ENCODE measurements at places on chromosomes 12 and 14. TPM values are rescaled to one million over a fixed set of nuclear protein-coding genes. Genes with fewer than 3 reads are reported as not detected.

KRT77 gene
- not detected for total RNA-seq

TAS2R31 gene
- total RNA-seq, result 13.2 TPM

CISTR gene
- total RNA-seq, result not detected

TXNDC16 gene
- total RNA-seq, result 22.6 TPM

POC1B gene
- 40.3 TPM for total RNA-seq

ISM2 gene
- total RNA-seq, result 0.07 TPM

RNASE7 gene
- not detected for total RNA-seq

TAS2R7 gene
- not detected for total RNA-seq

PRICKLE1 gene
- 4.0 TPM for total RNA-seq

SLC24A4 gene
- 0.15 TPM for total RNA-seq

RFLNA gene
- 1.4 TPM for total RNA-seq

SERPINA12 gene
- total RNA-seq, result not detected

CMKLR1 gene
- total RNA-seq, result not detected

DAO gene
- total RNA-seq, result not detected

AQP5 gene
- total RNA-seq, result not detected

C3AR1 gene
- not detected for total RNA-seq

FGF6 gene
- total RNA-seq, result not detected

DDIT3 gene
- 2.3 TPM for total RNA-seq

EIF5 gene
- total RNA-seq, result 257 TPM

SLC39A2 gene
- not detected for total RNA-seq

SLC10A1 gene
- total RNA-seq, result not detected

GRCh38 chr14:77044783-77045237 lies 16.3 kb upstream of the IRF2BPL start:
- no peak for DNase-seq
- H3K4me3 ChIP-seq, result no peak overlapping the region

DNA sequence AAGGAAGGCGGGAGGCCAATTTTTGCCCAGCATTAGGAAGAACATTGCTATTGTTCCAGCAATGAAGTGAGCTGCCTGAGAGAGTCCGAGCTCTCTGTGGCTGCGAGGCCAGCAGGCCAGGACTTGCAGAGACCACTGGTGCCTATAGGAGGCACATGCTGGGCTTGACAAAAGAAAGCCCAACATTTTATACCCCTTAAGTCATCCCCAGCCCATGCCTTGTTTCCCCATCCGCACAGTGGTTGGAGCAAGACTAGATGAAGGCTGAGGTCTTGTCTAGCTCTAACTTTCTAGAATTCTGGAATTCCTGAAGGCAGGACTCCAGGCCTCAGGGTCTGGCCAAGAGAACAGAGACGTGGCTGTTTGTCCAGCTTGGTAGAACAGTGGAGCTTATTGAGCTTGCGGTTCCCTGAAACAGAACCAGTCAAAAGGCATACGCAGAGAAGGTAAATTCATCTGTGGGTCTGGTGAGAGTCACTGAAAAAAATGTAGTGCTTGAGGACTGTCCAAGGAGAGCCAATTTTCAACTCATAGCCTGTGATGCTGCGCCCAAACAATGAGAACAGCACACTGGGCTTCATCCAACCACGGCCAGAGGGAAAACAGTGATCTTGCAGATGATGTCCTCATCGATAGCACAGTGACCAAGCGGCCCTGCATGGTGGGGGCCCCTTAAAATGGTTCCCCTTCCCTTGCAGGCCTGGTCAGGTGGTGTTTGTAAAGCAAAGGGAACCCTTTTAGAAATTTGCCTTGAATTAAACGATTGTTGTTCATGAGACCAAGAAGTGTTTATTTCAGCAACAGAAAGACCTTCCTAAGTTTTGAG lies 27.1 kb upstream of the COL2A1 start:
- H3K27ac ChIP-seq, result no peak overlapping the region
- peak; percentile 42 for DNase-seq
- H3K4me3 ChIP-seq, result no peak overlapping the region
- no peaks in the 10 kb centered on the region for H3K36me3 ChIP-seq

DNA sequence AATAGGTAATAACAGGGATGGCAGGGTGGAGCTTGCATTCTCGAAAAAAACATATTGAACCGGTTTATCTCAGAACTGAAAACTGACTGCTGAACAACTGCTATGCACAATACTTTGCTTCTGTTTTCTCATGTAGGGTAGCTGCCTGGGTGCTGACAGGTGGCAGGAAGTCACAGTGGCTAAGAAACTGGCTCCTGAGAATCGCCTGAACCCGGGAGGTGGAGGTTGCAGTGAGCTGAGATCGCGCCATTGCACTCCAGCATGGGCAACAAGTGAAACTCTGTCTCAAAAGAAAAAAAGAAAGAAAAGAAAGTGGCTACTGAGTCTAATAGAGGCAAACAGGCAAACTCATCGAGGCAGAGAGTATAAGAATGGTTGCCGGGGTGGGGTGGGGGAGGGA lies 113.1 kb downstream of the CCDC60 start:
- peaks cover 4% of the 10 kb centered on the region for H3K4me1 ChIP-seq
- H3K27me3 ChIP-seq, result peaks cover 7% of the 10 kb centered on the region
- H3K4me3 ChIP-seq, result no peak overlapping the region
- no peak for DNase-seq

GRCh38 chr12:9756170-9756569 lies 4.5 kb downstream of the CD69 start:
- no peaks in the 10 kb centered on the region for H3K36me3 ChIP-seq
- H3K27me3 ChIP-seq, result no peaks in the 10 kb centered on the region
- DNase-seq, result no peak
- H3K4me1 ChIP-seq, result peaks cover 7% of the 10 kb centered on the region

- H3K27me3 ChIP-seq, result no peaks in the 10 kb centered on the region
- H3K4me1 ChIP-seq, result peaks cover 23% of the 10 kb centered on the region
- no peak overlapping the region for H3K4me3 ChIP-seq
- no peak for DNase-seq
Measured at GRCh38 chr12:29617407-29617803, 119.9 kb upstream of the OVCH1 start.

- H3K27ac ChIP-seq, result no peak overlapping the region
- no peaks in the 10 kb centered on the region for H3K36me3 ChIP-seq
- no peak for DNase-seq
Measured at GRCh38 chr12:27622436-27623195, 73.6 kb upstream of the REP15 start.

GRCh38 chr12:20409607-20410377 lies 41.5 kb downstream of the PDE3A start:
- H3K27ac ChIP-seq, result no peak overlapping the region
- H3K27me3 ChIP-seq, result no peaks in the 10 kb centered on the region
- no peak for DNase-seq
- H3K4me1 ChIP-seq, result peaks cover 23% of the 10 kb centered on the region
- no peaks in the 10 kb centered on the region for H3K36me3 ChIP-seq
- H3K4me3 ChIP-seq, result no peak overlapping the region

- H3K36me3 ChIP-seq, result no peaks in the 10 kb centered on the region
- H3K27ac ChIP-seq, result no peak overlapping the region
- H3K4me1 ChIP-seq, result peaks cover 13% of the 10 kb centered on the region
- no peak overlapping the region for H3K4me3 ChIP-seq
Measured at GRCh38 chr12:89988188-89988915, 279.7 kb upstream of the ATP2B1 start.

DNA sequence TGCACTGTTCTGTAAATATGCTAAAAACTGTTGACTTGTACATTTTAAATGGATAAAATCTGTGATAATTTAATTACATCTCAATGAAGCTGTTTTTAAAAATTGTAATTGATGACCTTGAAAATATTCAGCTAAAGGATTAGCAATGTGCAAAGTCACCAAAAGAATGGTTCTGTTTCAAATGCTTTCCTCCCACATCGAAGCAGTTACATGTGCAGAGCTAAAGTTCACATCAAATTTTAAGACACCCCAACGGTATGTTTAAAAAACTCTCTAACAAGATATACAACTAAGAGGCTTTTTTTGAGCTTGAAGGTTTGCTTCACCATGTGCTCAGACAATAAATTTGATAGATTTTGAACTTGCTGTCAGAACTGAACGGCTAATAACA lies 114.6 kb upstream of the KRAS start:
- no peak overlapping the region for H3K4me3 ChIP-seq
- no peaks in the 10 kb centered on the region for H3K36me3 ChIP-seq
- no peaks in the 10 kb centered on the region for H3K27me3 ChIP-seq
- no peak overlapping the region for H3K27ac ChIP-seq

DNA sequence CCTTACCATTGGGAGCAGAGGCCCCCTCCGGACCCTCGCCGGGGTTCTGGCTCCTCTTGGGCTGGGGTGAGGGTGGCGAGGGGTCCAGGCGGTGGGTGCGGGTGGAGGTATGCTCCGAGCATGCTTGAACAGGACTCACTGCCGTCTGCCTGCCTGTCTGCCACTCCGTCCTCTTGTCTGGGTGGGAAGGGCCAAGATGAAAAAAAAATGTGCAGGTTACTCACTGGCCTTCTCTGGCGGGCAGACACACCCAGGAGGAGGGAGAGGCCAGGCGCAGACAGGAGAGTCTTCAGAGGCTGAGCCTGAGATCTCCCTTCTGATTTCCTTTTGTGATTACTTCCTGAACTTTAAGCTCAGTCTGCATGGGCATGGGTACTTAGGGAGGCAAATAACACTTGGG lies 76.1 kb downstream of the STON2 start:
- no peaks in the 10 kb centered on the region for H3K36me3 ChIP-seq
- peaks cover 35% of the 10 kb centered on the region for H3K4me1 ChIP-seq
- H3K27ac ChIP-seq, result peak overlapping the region; percentile 23
- H3K27me3 ChIP-seq, result no peaks in the 10 kb centered on the region

- H3K4me1 ChIP-seq, result no peaks in the 10 kb centered on the region
- no peak overlapping the region for H3K4me3 ChIP-seq
- H3K27ac ChIP-seq, result no peak overlapping the region
- DNase-seq, result no peak
- no peaks in the 10 kb centered on the region for H3K27me3 ChIP-seq
- H3K36me3 ChIP-seq, result peaks cover 30% of the 10 kb centered on the region
Measured at GRCh38 chr14:61749264-61749663, 13.0 kb upstream of the SNAPC1 start.

- H3K4me1 ChIP-seq, result peaks cover 29% of the 10 kb centered on the region
- H3K27ac ChIP-seq, result no peak overlapping the region
- no peak overlapping the region for H3K4me3 ChIP-seq
- no peaks in the 10 kb centered on the region for H3K36me3 ChIP-seq
- DNase-seq, result peak; percentile 46
Measured at GRCh38 chr12:6198051-6198450, 2.1 kb upstream of the CD9 start.

DNA sequence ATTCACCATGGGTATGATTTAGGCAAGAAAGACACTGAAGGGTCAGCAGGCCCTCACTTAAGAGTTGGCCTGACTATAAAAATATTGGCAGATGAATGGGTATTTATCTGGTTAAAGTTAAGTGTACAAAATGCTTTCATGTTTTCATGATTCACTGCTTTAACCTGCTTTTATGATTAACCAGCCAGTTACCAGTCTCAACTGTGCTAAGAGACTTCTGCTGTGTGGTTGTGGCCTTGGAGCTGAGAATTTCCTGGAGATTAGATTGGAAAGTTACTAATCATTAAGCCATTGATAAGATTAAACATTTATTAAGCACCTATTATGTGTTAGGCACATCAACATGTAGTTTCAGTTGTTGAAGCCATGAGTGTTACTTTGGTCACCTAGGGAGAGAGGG lies 68.9 kb downstream of the RASSF8 start:
- DNase-seq, result no peak
- H3K27ac ChIP-seq, result no peak overlapping the region
- H3K4me1 ChIP-seq, result peaks cover 4% of the 10 kb centered on the region
- no peak overlapping the region for H3K4me3 ChIP-seq
- H3K36me3 ChIP-seq, result no peaks in the 10 kb centered on the region

- no peak overlapping the region for H3K27ac ChIP-seq
- DNase-seq, result no peak
- H3K4me1 ChIP-seq, result no peaks in the 10 kb centered on the region
- no peaks in the 10 kb centered on the region for H3K36me3 ChIP-seq
- no peaks in the 10 kb centered on the region for H3K27me3 ChIP-seq
Measured at GRCh38 chr14:106547735-106548434, 1021.5 kb downstream of the TMEM121 start.

DNA sequence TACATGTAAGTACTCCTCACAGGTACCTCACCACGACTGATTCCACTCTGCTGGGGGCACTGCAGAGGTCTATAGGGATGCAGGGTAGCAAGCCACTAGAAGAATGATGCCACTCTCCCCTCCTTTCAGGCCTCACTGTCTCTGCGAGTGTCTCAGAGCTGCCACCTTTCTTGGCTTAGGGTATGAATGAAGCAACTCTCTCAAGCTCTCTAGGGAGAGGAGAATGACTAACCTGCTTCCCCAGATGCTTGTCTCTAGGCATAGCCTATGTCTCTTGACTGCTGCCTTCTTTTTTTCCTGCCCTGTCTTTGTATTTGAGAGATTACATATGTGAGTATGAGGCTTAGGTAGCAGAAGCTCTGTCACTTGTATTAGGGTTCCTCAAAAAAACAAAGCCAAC lies 566.5 kb upstream of the ATP2B1 start:
- no peaks in the 10 kb centered on the region for H3K27me3 ChIP-seq
- H3K36me3 ChIP-seq, result no peaks in the 10 kb centered on the region
- no peak overlapping the region for H3K4me3 ChIP-seq
- peaks cover 6% of the 10 kb centered on the region for H3K4me1 ChIP-seq

- H3K4me3 ChIP-seq, result no peak overlapping the region
- no peak for DNase-seq
- H3K27me3 ChIP-seq, result no peaks in the 10 kb centered on the region
- H3K36me3 ChIP-seq, result no peaks in the 10 kb centered on the region
Measured at GRCh38 chr14:50961605-50962221, 17.4 kb upstream of the PYGL start.

DNA sequence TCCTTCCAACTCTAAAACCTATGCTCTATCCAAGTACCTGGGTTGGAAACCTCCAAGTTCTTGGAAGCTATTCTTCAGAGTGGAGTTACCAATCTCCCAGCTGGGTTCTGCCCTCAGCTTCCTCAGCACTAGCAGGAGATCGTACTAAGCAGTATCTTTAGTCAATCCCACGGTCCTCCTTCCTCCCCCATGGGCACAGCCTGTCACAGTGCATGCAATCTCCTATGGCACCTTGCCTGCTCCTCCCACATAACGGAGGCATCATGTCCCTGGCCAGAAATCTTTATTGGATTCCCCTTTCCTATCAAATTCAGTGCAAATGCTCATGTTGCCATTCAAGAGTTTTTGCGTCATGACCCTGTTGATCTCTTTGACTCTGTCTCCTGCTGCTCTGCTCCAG lies 5.4 kb upstream of the LPAR5 start:
- H3K27me3 ChIP-seq, result peaks cover 9% of the 10 kb centered on the region
- DNase-seq, result no peak
- H3K4me3 ChIP-seq, result no peak overlapping the region
- no peak overlapping the region for H3K27ac ChIP-seq
